Activated CD4-positive, alpha-beta T cell treated with anti-CD3 and anti-CD28 coated beads for 36 hours (primary cell): ENCODE measurements at places on chromosomes 4 and X.
A peak's percentile ranks its signal among the peaks of the same experiment; 100 is the strongest.

GRCh38 chr4:40995850-40996249 lies 218.5 kb downstream of the APBB2 start:
- DNase-seq, result no peak

- peak; percentile 5 for DNase-seq
Observed at GRCh38 chrX:15204130-15204751, 65.6 kb downstream of the ASB9 start.

DNA sequence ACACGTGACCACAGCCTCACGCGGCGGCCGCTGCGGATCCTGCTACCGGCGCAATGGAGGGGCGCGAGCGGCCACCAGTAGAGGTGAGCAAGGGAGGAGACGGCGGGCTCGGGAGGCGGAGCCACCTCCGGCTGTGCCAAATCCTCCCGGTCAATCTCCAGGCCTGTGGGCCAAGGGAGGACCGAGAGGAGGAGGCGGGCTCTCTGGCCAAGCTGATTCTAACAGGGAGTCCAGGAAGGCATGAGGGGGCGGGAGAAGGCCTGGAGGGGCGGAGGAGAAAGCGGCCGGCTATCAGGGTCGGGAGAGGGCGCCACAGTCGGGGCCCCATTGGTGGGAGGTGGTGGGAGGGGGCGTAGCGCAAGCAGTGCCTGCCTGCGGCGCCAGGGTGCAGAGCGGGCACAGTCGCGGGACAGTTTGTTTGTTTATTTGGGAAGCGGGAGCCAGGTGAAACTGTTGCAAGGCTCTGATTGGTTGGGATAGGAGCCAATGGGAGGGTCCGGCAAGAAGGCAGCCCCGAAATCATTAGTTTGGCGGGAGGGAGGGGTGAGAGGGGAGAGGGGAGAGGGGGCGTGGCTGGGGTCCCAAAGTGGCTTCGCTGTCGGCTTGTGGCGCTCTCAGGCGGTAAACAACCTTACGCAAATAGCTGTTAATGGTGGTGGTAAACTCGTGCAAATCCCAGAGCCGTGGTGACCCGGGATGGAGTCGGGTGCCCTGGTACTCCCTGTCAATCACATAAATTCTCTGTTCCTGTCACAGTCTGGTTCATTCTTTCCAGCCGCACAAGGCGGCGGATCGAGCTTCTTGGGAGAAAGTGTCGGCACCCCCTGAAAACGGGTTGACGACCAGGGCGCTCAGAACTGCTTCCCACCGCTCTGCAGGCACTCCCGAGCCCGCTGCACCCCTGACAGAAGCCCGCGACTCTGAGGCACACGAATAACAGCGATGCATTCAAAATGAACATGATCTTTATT lies at the start of gene IRS4:
Gene IRS4 (minus strand): TSS at position 55 of the 971 bp plus-strand sequence.
- DNase-seq, result peak; percentile 5

DNA sequence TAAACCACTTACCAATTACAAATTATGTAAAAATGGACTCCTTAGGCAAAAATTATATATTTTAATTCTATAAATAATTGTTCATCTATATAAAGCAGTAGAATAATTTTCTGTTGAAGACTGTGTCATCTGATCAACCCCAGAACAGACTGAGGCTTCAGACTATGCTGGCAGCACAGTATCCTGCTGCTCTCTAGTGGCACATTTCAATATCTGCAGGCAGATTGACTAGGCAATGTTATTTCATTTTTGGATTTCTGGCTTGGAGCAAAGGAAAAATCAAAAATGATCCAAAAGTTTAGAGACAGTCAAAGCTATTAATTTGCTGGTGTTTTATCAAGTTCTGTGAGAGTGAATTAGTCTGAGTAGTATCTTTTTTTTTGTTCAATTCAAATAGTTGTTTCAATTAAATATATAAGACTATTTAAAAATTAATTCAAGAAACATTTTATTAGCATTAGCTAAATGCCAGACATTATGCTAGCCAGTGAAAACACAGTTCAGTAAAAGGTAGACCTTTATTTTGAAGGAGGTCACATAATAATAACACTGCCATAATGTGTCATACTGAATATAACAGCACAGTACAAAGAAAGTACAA lies 21.3 kb upstream of the SULT1E1 start:
- DNase-seq, result peak; percentile 41

GRCh38 chrX:65871671-65872311 lies 168.1 kb downstream of the VSIG4 start:
- peak; percentile 6 for DNase-seq

GRCh38 chrX:38806875-38807621 lies 5.8 kb downstream of the MID1IP1 start:
- DNase-seq, result no peak

DNA sequence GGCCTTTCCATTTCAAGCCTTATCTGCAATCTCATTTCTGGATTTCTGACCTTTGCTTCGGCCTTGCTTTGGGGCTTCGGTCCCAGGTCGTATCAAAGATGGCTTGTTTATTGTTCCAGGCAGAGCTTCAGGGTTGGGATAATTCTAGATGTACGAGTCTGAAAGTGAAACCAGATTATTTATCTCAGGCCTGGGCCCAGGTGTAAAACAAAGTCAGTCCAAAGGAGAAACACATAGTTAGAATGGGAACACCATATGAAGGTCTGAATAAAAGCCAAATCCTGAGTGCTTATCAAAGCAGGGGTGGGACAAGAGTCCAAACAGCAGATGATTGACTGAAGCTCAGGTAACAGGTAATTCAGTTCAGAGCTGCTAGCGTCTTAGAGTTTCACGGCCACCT lies 17.1 kb downstream of the PRIMPOL start:
- no peak for DNase-seq

DNA sequence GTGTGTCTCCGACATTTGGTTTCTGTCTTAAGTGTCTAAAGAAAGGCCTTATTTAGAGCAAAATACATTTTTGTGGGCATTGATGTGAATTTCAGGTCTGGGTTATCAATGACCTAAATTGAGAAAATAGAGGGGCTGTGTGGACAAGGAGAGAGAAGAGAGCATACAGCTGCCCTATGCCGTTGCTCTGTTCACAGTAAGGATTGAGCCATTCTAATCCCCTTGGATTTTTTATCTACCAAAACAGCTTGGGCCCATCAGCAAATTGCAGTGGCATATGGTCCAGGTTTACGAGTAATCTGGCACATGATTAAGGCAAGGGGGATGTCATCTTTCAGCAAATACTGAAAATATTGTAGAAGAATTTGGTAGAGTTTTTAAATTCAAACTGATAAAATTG lies 210.2 kb downstream of the ANTXR2 start:
- DNase-seq, result no peak

DNA sequence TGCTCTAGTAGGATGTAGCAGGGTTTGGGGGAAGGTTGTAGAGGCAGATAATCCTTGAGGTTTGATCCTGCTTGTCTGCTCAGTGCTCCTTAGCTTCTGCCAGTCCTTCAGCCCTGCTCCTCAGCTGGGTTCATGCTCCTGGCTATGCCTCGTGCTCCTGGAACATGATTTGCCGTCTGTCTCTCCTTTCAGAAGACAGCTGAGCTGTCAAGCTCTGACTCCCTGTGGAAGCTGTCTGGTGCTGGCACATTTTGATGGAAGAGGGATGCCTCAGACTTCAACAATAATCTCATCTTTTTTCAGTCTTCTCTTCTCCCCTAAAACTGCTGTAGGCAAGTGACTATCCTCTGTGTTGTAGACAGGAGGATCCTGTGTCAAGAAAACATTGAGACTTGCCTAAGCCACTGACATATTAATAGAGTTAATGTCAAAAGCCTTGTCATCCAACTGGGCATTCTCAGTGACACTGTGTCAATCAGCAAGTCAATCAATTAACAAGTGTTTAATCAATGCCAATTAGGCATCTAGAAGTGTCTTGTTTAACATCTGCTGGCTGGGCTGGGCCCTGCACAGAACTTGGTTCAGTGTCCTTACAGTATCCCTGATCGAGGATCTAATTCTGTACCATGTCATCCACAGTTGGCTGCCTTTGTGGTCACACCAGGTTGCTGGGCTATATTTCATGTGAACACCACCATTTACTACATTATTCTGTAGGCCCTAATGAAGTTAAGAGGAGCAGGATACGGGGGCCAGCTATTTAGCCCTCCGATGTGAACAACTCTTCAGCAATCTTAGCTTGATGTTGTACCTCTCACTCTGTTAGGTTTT lies 96.7 kb downstream of the SYNPO2 start:
- no peak for DNase-seq

DNA sequence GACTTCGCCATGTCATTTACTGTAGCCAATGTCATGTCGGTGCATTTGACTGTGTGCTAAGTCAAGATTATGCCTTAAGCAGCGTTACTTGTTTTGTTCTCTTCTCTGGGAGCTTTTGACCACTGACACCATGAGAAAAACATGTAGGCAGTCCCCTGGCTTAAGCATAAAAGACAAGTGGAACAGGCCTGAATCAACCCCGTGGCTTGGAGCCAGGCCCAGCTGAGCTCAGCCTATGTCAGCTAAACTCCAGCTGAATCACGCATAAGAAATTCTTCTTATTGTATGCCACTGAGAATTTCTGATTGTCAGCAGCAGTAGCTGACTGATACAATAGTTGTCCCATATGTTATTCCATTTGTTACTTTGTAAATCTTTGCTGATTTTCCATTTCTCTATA lies 261.9 kb downstream of the CBLL2 start:
- no peak for DNase-seq

- no peak for DNase-seq
Observed at GRCh38 chr4:177107288-177107921, 202.3 kb upstream of the NEIL3 start.
